Non-pigmented ciliary epithelial cell (primary cell): ENCODE measurements at places on chromosomes 11 and 22.

DNA sequence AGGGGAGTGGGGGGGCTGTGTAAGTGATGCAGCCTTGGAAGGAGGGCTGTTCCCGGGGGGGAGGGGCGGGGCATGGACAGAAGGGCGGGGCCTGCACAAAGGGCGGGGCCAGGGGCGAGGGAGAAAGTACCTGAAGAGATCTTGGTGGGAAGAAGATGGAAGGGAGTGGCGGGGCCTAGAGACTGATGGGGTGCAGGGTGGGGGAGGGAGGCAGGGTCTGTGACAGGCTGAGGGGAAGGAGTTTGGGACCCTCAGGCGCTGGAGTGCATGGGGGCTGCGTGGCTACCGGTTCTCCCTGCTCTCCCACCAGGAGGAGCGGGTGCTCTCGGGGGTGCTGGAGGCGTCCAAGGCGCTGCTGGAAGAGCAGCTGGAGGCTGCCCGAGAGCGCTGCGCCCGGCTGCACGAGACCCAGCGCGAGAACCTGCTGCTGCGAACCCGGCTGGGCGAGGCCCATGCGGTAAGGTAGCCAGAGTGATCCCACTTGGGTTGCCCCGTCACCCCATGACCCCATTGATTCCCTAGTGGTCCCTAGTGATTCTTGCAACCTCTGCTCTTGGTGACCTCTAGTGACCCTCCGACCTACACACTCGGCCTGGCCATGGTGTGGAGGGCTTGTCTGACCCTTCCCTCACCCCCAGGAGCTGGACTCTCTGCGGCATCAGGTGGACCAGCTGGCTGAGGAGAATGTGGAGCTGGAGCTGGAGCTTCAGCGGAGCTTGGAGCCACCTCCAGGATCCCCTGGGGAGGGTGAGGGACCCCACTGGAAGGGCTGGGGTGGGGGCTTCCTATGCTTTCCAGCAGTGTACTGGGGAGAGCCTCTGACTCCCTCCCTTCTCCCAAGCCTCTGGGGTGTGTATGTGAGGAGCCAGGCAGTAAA lies 3.1 kb downstream of the CCDC88B start:
- DNase-seq = no peak

GRCh38 chr11:65317025-65317786 lies 2.5 kb downstream of the CDC42EP2 start:
- no peak for DNase-seq

GRCh38 chr11:119298726-119299125 lies 18.2 kb downstream of the MCAM start:
- no peak for DNase-seq

DNA sequence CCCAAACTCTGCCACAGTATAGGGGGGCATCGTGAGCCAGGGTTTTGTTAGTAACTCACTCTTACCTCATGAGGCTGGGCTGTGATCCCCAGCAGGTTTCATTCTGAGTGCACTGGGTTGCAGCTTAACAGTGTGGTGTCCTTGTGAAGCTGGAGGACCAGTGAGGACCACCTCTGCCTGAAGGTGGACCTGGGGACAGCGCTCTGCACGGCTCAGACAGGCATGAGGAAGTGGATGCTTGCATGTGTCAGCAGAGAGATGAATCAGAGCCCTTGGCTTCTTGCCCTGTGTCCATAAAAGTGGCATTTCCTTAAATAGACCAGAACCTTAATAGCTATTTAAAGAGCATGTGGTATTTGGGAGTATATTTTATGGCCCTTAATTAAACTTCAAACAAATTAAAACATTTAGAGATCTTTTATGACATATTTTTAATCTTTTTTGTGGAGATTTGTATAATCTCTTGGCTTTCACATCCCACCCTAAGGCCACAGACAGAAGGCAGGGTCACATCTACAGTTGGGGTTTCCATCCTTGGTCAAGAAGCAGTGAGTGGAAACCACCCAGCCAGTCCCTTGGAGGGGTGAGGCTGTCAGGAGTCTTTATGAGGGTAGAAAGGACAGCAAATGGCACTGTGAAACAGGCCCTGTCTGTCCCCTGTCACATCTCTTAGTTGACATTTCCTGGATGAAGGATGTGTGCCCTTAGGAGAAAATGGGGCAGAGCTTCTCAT lies 24.8 kb upstream of the ADORA2A start:
- DNase-seq = peak; percentile 77

DNA sequence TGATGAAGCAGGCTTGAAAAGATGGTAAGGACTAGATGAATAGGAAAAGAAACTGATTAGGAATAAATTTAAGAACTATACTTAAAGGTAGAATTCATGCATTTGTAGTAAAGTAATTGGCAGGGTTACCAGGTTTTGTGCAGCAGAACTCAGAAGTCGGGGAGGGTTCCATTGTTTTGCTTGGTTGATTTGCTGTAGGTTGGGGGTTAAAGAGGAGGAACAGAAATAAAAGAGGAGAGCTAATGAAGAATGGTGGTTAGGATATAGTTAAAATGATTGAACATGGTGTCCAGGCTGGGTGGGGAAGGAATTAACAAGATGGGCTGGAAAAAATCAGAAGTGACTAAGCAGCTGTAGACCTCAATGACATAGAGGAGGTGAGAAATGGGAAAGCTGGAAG lies 5.5 kb upstream of the SPON1 start:
- DNase-seq = no peak

DNA sequence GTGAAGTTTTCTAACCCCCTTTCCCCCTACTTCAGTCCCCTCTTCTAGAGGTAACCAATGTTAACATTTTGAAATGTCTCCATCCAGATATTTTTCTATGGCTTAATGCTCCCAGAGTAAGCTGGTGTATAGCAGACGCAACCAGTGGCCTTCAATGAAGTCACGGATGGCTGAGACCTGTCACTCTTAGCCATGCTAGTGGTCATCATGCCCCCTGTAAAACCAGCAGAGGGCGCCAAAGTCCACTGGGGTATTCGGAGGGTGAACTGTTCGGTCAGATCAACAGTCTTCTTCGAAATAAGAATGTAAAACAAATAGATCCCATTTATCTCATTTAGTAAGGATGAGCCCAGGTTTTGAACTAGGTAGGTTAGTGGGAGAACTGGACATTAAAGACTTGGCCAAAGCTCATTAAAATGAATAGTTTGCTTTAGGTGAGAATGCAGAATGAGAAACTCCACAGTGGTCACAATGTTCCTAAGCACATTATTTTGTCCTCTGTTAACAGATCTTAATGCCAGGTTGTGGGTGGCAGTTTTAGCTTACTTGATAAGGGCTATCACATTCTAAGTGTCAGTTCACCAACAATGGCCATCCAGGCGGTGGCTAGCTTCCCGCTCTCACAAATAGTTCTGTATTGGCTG lies 8.6 kb upstream of the MMP8 start:
- DNase-seq = no peak

DNA sequence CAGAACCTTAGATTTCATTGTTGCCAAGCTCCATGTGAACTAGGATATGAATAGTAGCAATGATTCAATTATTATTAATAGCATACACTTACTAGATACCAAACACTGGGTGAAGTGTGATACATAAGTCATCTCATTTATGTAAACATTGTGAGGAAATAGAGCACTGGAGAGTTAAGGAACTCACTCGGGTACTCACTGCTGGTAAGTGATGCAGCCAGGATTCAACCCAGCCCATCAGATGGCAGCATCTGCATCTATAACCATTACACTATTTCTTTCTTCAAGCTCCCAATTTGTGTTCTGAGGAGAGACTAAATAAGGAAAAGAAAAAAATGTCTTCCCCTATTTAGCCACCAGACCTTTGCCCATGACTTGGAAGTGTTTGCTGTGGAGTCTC lies 10.2 kb upstream of the ALG8 start:
- DNase-seq = peak; percentile 42

- DNase-seq = no peak
Measured at GRCh38 chr22:43567691-43568324, 156.0 kb downstream of the MPPED1 start.
